ENCODE measurements at places on chromosomes 7 and 10.
A peak's percentile ranks its signal among the peaks of the same experiment; 100 is the strongest.

DNA sequence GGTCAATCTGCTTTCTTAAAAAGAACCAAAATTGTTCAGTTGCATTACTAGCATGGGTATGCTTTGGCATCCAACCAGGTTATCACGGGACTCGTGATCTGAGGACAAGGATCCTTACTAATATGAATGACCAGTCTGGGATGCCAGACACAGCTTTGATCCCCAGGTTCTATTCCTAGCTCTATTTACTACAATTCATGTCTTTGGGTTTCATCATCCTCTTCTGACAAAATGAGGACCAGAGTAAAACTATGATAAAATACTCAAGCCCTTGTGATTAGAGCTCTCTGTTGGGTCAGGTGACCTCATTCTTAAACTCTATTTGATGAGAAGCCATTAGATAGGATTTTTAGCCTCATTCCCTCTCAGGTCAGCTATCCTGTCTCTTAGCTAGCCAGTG is 119.8 kb downstream of the SLC25A13 start:
- DNase-seq, result no peak

GRCh38 chr7:141562543-141562942 is 11.3 kb downstream of the AGK start:
- no peak for DNase-seq

DNA sequence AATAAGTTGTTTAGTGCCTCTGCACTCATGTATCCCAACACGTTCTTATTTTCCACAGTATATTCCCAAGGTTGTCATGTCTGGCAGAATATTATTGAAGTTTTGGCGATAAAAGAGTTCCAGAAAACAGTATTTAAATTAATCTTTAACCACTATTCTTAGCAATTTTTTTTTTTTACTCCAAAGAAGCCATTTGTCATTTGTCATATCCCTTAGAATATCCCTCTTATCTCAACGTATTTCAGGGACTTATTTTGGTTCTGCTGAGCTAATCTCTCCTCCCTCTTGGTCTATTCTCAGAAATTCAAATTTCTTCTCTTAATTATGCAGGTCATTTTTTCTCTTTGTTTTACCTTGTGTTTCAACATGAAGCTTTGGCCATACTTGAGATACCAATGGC is 643.4 kb downstream of the ANKRD7 start:
- DNase-seq, result no peak

GRCh38 chr10:102732661-102733060 is 11.1 kb upstream of the WBP1L start:
- no peak for DNase-seq

DNA sequence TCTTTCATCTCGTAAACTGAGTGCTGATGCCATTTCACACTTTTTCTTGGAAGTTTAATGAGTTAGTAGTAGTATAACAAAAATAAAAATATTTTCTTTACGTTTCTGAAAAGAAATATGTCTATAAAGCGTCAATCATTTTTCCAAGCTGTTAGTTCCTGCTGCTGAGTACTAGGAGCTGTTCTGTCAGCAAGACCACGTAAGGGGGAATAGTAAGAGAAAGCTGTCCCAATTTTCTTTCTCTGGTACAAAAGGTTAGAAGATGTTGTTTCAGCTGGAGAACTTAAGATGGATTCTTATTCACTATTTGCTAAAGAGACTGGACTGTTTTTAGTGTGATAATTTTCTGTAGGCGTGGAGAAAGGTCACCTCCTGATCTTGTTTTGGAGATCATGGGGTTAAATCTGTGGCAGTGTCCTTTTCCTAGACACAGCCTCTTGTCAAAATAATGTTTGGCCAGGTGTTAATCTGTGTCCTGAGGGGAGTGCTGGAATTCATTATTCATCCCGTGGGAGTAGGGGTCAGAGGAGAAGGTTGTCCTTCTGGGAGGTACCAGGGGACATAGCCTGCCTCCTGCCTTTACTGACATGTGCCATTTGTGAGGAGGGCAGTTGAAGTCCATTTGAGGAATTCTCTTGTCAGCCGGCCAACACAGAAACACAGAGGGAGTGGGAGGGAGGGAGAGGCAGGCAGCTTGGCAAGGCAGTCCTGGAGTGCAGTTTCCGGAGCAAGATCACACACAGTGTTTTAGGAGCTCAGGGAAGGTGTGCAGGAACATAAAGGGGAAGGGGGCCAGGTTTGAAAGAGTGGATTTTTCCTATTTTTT is 368.7 kb downstream of the AUTS2 start:
- DNase-seq, result peak; percentile 11

GRCh38 chr10:56831681-56832080 is 470.6 kb upstream of the ZWINT start:
- DNase-seq, result no peak

GRCh38 chr7:128137181-128137580 is 103.9 kb upstream of the LEP start:
- peak; percentile 73 for DNase-seq

GRCh38 chr7:157442993-157443831 is 106.4 kb downstream of the DNAJB6 start:
- no peak for DNase-seq

DNA sequence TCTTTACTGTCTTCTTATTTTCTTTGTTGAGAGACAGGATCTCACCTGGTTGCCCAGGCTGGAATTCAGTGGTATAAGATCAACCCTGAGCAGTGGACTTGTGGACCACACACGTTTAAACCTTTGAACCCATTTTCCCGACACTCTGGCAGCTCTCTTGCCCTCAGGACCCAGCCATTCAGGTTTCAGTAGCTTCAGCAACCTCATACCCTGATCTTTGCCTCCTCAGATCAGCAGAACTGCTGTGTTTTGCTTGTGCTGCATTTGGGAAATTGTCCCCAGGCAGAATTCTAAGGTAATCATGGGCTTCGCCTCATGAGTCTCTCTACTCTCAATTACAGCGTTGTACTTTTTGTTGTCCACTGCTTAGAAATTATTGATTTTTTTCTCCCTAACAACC is 317.6 kb upstream of the KIAA1217 start:
- no peak for DNase-seq
